ENCODE measurements at places on chromosomes 7 and 10.
A peak's percentile ranks its signal among the peaks of the same experiment; 100 is the strongest.

DNA sequence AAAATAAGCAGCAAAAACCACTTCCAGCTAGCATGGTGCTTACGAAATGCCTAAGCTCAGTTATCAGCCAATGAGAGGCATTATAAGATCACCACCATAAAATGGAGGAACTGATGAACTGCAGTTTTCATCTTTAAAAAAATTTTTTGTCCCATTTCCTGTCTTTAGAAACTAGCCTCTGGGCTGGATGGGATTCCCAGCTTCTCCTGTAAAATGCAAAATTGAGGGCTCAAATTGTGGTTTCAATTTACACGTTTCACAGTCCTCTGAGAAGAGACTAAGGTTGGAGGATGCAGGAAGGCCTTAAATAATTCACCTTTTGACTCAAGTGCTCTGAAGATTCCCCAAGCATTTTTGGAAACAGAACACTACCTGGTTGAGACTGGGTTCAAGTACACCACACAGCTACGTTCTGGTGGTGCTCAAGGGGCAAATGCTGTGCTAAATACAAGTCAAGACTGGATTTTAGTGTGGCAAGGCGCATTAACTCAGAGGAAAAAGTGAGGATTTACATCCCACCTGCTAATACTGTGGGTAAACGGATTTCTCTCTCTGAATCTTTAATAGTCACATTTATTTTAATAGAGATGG is 951 bp downstream of the ZNF25 start:
- DNase-seq: peak; percentile 8

DNA sequence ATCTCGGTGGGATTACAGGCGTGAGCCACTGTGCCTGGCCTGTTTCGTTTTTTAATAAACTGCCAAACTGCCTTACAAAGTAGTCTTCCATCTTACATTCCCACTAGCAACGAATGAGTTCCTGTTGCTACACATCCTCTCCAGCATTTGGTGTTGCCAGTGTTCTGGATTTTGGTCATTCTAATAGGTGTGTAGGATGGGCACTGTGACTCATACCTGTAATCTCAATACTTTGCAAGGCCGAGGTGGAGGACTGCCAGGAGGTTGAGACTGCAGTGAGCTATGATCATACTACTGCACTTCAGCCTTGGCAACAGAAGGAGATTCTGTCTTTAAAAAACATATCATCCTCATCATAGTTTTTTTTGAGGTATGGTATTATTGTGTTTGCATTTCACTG is 21.4 kb upstream of the RSBN1L start:
- DNase-seq: no peak

DNA sequence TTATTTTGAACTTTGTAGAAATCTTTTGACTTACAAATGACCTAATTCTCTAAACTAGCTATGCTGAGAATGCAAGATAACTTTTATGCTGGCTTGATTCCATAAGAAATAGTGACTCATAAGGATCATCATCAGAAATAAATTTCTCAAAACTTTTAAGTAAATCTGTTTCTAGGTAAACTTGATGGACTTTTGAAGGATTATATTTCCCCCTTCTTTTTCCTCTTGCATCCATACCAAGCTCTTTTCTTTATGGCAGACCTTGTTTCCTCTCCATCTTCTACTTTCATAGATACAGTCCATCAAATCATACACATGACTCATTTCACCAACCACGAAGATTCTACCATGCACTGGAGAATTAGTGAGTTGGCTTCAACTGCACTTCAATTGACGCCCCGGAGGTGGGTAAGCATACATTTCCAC is 336.3 kb downstream of the KCNMA1 start:
- no peak for DNase-seq

- DNase-seq: no peak
Observed at GRCh38 chr10:26586211-26586610, 111.3 kb upstream of the PDSS1 start.

GRCh38 chr7:98470485-98471240 is 69.8 kb upstream of the BAIAP2L1 start:
- DNase-seq: peak; percentile 9

GRCh38 chr7:12865593-12865992 is 178.2 kb downstream of the ARL4A start:
- DNase-seq: no peak

GRCh38 chr10:59580026-59580863 is 129.4 kb downstream of the SLC16A9 start:
- no peak for DNase-seq

GRCh38 chr10:131532291-131532690 is 220.8 kb upstream of the TCERG1L start:
- no peak for DNase-seq

Data from activated CD4-positive, alpha-beta T cell treated with anti-CD3 and anti-CD28 coated beads, Interleukin-2, amount 10 ng/mL, durations not matched to agents 7 days and 5 days (primary cell).